ENCODE measurements at places on chromosomes 11 and 22. TPM values are rescaled to one million over a fixed set of nuclear protein-coding genes. Genes with fewer than 3 reads are reported as not detected.

The GP1BB gene
- total RNA-seq: not detected

The FDXACB1 gene
- 7.1 TPM for total RNA-seq

The SLC22A9 gene
- total RNA-seq: not detected

The GLYATL1 gene
- 0.18 TPM for total RNA-seq

The RRP7A gene
- 126 TPM for total RNA-seq

The GLYAT gene
- not detected for total RNA-seq

The ZNF215 gene
- 2.2 TPM for total RNA-seq

The PDXP gene
- 51.5 TPM for total RNA-seq

The CDC42BPG gene
- total RNA-seq: 0.31 TPM

The MYOD1 gene
- not detected for total RNA-seq

The MIOX gene
- total RNA-seq: not detected

The OSBP2 gene
- 0.58 TPM for total RNA-seq

The PLXNB2 gene
- 22.1 TPM for total RNA-seq

The PRG3 gene
- total RNA-seq: not detected

The C11orf91 gene
- not detected for total RNA-seq

The TOMT gene
- total RNA-seq: not detected

The DGAT2 gene
- 1.7 TPM for total RNA-seq

The CHRDL2 gene
- not detected for total RNA-seq

The RBFOX2 gene
- 3.3 TPM for total RNA-seq

The SLC3A2 gene
- 315 TPM for total RNA-seq

The OR52A1 gene
- not detected for total RNA-seq

The HSPB2 gene
- total RNA-seq: not detected

The PACS1 gene
- total RNA-seq: 78.3 TPM

The DRD4 gene
- total RNA-seq: 0.89 TPM

The MRPL48 gene
- 44.9 TPM for total RNA-seq

The OR2AT4 gene
- not detected for total RNA-seq
